ENCODE measurements at places on chromosomes 2 and 18.

DNA sequence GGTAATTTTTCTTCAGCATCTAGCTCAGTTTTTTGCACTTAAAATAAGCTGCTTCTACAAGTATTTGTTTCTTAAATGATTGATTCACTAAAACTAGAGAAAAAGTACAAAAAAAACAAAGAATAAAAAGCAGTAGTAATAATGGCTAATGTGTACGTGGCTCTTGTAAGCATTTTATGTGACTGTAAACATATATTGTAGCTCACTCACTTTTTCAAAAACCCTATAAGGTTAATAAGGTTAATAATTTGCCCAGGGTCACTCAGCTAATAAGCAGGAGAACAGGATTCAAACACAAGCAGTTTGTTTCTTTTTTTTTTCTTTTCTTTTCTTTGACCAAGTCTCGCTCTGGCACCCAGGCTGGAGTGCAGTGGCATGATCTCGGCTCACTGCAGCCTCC, 67.5 kb downstream of the RMDN2 start:
- H3K4me1 ChIP-seq = peaks cover 6% of the 10 kb centered on the region
- no peaks in the 10 kb centered on the region for H3K36me3 ChIP-seq
- no peak overlapping the region for H3K27ac ChIP-seq
- H3K27me3 ChIP-seq = no peaks in the 10 kb centered on the region
- no peak for DNase-seq

GRCh38 chr2:181563101-181563692, 93.7 kb downstream of the CERKL start:
- no peak overlapping the region for H3K27ac ChIP-seq
- DNase-seq = no peak
- peaks cover 2% of the 10 kb centered on the region for H3K36me3 ChIP-seq
- no peak overlapping the region for H3K4me3 ChIP-seq

DNA sequence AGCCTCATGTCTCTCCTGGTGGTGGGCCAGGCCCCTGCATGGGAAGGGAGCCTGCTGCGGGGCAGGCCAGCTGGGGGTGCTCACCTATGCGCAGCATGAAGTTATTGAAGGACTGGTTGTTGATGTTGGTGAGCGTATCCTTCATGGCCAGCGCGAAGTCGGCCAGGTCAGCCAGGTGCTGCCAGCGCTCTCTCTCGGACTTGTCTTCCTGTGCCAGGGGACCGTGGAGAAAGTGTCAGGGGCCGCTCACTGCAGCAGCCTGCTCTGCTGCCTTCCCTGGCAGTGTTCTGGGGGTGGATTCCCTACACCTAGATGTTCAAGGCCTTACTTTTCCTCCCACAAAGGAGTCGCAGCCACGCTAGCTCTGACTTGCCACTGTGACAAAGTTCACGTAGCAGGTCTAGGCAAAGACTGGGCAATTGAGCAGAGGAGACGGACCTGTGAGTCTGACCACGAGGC, 28.2 kb downstream of the CENPO start:
- peak overlapping the region; percentile 41 for H3K27ac ChIP-seq
- peaks cover 6% of the 10 kb centered on the region for H3K4me1 ChIP-seq
- H3K27me3 ChIP-seq = no peaks in the 10 kb centered on the region

GRCh38 chr2:121212661-121213325, 72.2 kb downstream of the TFCP2L1 start:
- no peak overlapping the region for H3K4me3 ChIP-seq
- no peak overlapping the region for H3K27ac ChIP-seq
- no peak for DNase-seq
- peaks cover 36% of the 10 kb centered on the region for H3K27me3 ChIP-seq

DNA sequence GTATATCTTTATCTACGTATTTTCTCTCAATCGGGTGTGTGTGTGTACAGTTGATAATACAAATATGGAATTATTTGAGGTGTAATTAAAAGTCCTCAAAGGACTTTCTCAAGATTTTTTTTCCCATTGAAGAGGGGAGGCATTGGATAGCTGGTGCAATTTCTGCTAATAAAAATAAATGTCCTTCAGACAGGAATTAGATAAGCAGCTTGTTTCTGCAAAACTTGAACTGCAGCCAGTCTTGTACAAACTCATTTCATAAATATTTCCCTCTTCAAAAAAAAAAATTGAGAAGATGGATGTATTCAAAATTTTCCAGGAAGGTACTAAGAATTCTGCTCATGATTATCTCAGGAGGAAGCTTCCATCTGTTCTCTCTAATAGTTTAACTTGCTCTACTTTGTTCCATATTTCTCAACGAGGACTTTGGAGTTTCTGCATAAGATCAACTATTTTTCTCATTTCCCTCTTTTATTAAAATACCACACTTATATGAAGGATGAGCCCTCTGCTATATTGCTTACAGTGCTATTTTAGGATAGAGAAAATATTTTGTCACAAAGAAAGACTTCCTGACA, 33.0 kb upstream of the GLS start:
- H3K4me3 ChIP-seq = no peak overlapping the region
- no peaks in the 10 kb centered on the region for H3K4me1 ChIP-seq
- no peaks in the 10 kb centered on the region for H3K27me3 ChIP-seq

GRCh38 chr2:28444956-28445355, 50.9 kb upstream of the PLB1 start:
- no peak overlapping the region for H3K27ac ChIP-seq
- H3K4me1 ChIP-seq = no peaks in the 10 kb centered on the region
- H3K4me3 ChIP-seq = no peak overlapping the region
- no peak for DNase-seq
- H3K27me3 ChIP-seq = no peaks in the 10 kb centered on the region

GRCh38 chr18:48459016-48459415, 49.8 kb upstream of the ZBTB7C start:
- no peak overlapping the region for H3K4me3 ChIP-seq
- H3K27me3 ChIP-seq = peaks cover 1% of the 10 kb centered on the region
- DNase-seq = no peak
- no peaks in the 10 kb centered on the region for H3K36me3 ChIP-seq
- H3K27ac ChIP-seq = no peak overlapping the region

DNA sequence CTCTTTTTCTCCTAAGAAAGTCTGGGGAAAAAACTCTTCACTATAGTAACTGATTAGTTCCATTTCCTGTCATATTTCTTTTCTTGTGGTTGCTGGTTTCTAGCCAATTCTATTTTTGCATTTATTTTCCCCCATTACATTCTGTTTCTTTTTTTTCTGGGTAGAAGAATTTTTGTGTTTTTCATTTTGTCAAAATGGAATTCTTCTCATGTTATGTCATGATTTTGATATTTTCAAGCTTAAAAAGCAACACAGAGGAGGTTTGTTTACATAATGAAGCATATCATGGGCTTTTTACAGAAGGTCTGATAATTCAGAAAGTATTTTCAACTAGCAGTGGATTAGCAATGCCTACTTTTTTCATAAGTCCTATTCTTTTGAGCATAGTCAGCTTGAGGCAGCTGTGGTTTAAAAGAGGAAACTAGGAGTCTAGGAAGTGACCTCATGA, 102.0 kb downstream of the MAP2 start:
- H3K27me3 ChIP-seq = no peaks in the 10 kb centered on the region
- no peaks in the 10 kb centered on the region for H3K4me1 ChIP-seq
- H3K4me3 ChIP-seq = no peak overlapping the region
- no peaks in the 10 kb centered on the region for H3K36me3 ChIP-seq
